ENCODE measurements at places on chromosomes 16 and 17.

- peak; percentile 40 for DNase-seq
Measured at GRCh38 chr16:8887952-8888560, 5.9 kb downstream of the LITAFD start.

DNA sequence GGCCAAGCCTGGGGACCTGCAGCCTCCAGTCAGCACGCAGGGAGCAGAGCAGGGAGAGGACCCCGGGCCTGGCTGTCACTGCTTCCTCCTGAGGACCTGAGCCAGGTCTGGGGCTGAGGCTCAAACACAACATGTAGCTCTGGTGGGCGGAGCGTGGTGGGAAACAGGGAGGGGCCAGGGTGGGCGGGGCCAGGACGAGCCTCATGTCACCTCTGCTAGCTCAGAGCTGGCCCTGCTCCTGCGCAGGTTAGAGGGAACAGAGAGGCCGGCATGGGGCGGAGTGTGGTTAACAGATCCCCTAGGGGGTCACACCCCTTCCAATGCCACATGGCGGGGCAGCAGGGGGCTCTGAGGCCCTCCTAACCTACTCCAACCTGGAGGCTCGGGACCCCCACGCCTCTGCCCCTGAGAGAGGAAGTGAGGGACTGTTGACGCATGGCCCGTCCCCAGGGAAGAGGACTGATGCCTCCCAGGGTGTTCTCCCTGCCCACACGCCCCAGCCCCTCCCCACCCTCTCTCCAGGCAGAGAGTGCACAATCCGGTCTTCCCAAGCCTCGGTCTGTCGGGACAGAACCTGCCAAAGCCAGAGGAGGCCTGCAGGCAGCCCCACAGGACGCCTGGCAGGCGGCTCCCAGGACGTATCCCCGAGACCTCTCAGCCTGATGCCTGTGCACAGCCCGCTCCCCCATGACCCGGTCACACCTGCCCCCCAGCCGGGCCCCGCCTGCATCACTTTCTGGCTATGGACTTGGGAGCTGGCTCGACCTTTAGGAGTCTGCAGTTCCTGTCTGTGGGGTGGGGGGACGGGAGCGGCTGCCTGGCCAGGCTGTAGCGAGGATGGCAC is 15.2 kb downstream of the PIEZO1 start:
- DNase-seq = no peak

GRCh38 chr17:31691251-31691905 is 167.7 kb downstream of the COPRS start:
- no peak for DNase-seq

GRCh38 chr16:350203-350602 is 2.3 kb downstream of the AXIN1 start:
- DNase-seq = no peak

DNA sequence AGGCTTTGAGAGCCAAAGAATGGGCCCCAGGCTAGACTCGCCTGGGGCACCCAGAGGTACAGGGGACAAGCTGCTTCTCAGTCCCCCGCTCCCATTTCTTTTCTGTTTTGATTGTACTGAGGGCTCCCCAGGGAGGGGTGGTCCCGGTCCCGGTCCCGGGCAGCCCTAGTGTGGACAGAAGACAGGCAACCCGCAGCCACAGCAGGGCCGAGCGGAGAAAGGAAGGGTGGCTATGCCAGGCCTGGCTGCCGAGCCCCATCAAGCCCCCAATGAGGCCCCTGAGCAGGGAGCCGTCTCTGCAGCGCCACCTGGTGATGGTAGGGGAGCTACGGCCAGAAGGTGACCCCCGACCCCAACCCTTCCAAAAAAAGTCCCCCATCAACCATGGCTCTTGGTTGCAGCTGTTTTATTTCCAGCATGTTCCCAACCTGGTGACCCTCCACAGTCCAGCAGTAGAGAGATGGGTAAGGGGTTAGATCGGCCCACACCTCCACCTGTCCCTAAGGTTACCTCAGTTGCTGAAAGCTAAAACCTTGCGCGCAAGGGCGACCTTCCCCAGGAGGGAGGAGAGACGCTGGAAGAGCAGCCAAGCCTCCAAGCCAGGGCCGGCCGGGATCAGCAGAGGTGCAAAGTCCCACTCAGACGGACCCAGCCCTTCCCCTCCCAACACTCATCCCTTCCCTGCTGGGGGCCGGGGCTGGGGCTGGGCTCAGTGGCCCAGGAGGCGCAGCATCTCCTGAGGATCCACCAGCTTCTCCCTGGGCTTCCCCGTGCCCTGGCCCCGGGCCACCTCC is 2.6 kb upstream of the GRIN2C start:
- peak; percentile 33 for DNase-seq

DNA sequence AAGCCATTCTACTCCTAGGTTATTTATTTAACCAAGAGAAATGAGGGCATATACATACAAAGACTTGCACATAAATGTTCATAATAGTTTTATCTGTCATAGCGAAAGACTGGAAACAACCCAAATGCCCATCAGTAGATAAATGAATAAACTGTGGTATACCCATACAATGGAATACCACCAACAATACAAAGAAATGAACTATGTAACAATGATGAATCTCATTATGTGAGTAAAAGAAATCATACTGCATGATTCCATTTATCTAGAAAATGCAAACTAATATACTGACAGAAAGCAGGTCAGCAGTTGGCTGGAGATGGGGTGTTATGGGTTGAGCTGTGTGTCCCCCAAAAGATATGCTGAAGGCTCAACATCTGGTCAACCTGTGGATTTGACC is 57.3 kb downstream of the CEP95 start:
- no peak for DNase-seq

- no peak for DNase-seq
Measured at GRCh38 chr16:86245351-86245750, 265.0 kb upstream of the FOXF1 start.

DNA sequence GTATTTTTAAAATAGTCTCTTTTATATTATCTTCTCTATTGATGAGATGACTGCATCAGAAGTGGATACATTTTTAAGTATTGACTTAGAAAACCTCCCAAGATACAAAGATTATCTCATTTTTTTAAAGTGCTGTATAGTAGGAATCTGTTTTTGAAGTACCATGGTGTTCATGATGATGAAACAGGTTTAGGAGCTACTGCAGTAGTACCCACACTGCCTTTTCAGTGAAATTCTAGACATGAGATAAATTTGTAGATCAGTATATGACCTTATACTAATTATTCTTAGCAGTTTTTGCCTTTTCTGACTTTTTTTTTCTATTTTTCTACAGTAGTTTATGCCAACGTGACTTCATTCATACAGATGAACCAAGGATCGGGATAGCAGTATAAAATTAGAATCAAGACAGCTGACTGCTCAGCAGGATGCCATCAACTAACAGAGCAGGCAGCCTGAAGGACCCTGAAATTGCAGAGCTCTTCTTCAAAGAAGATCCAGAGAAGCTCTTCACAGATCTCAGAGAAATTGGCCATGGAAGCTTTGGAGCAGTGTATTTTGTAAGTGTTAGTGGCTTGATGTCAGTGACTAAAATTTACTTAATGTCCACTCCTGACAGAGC is 61.1 kb downstream of the TAOK1 start:
- DNase-seq = no peak

GRCh38 chr16:73071131-73071940 is 23.4 kb upstream of the ZFHX3 start:
- DNase-seq = peak; percentile 36

DNA sequence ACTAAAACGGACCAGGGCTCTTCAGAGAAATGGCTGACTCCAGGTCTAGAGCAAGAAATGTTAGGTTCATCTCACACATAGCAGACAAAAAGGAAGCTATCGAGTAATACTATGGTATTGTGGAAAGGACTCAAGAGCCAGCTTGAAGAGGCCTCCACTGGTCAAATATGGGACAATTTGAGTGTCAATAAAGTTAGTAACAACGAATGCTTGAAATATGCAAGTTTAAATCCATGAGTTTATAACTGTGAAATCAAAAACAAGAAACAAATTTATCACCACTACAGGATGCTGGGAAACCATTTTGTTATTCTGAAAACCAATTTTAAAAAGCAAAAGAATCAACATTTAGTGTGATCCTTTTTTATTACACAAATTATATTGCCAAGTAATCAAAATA is 50.4 kb upstream of the ANKFY1 start:
- no peak for DNase-seq

GRCh38 chr16:64762211-64762610 is 359.7 kb downstream of the CDH11 start:
- no peak for DNase-seq

DNA sequence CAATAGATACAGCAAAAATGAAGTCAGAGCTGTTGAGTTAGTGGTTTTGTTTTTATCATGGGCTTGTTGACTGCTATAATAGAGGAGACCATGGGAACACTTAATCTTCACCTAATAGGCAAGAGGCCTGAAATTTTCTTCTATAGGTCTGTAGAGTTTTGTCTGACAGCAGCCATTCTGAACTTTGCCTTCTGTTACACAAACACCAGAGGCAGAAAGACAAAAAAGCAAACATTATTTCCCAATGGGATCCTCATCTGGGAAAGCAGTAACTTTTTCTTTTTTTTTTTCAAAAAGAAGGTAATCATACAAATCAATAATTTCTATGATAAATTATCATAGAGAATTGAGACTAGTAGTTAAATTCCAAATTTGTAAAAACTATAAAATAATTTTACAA is 494.1 kb downstream of the TOX3 start:
- no peak for DNase-seq

- peak; percentile 43 for DNase-seq
Measured at GRCh38 chr16:71610936-71611871, 14.8 kb upstream of the MARVELD3 start.

- DNase-seq = peak; percentile 80
Measured at GRCh38 chr16:80147026-80147655, 393.7 kb upstream of the DYNLRB2 start.

GRCh38 chr17:63987221-63988126 is 10.7 kb upstream of the PRR29 start:
- no peak for DNase-seq

DNA sequence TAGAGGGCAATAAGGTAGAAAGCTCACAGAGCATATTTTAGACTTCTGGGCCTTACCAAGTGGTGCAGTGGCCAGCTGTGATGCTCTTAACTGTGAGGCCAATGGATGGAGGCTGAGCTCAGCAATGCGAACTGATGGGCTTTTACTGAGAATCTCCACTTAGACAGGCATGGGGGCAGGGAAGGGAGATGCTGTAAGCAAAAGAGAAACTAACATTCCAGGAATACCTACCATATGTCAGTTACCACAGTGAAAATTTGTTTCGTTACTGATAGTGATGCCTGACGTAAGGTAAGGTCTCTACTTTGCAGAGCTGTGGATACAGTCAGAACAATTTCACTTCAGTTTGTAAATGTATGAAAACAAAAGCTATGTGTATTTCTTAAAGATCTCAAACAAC is 250.6 kb upstream of the ZFHX3 start:
- peak; percentile 65 for DNase-seq

DNA sequence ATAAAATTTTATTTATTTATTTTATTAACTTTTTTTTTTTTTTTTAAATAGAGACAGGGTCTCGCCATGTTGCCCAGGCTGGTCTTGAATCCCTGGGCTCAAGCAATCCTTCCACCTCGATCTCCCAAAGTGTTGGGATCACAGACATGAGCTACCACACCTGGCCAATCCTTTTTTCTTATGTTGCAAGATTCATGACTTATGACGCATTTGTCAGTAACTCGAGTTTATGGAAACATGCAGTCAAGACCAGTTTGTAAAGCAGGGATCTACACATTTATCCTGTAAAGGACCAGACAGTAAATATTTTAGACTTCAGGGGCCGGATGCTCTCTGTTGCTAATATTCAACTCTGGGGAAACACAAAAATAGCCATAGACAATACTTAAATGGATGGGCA is 9.4 kb upstream of the MAP2K6 start:
- no peak for DNase-seq

DNA sequence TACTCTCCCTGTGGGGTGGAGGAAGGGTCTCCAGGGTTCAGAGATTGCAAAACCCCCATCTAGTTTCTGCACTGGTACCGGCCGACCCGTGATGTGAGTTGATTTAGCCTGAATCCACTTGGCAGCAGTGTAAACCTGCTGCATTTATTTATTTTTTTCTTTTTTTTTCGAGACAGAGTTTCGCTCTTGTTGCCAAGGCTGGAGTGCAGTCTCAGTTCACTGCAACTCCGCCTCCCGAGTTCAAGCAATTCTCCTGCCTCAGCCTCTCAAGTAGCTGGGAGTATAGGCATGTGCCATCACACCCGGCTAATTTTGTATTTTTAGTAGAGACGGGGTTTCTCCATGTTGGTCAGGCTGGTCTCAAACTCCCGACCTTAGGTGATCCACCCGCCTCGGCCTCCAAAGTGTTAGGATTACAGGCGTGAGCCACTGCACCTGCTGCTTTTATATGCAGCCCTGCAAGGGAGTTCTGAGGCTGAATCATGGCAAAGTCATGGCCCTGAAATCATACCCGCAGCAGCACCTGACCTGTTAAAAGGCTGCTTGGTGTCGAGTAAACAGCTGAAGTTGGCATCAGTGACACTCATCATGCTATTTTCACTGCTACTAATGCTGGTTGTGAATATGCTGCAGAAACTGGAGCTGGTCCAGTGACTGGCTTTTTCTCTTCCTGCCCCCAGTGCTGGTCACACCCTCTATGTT is 21.4 kb downstream of the DEXI start:
- DNase-seq = no peak

DNA sequence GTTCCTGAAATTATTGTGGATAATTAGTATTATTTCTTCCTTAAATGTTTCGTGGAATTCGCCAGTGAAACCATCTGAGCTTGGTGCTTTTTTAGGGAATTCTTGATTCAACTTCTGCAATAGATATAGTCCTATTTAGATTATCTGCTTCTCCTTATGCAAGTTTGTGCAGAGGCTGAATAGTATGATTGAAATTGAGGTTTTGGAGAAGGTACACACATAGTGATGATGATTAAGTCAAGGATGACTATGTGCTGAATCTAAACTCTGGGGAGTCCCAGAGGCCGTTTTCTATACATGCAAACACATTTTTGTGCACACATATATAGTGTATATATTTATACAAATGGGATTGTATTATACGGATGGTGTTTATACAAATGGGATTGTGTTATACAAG is 5.2 kb upstream of the MYH4 start:
- peak; percentile 10 for DNase-seq

- DNase-seq = peak; percentile 22
Measured at GRCh38 chr17:5758651-5759050, 174.3 kb upstream of the NLRP1 start.

- no peak for DNase-seq
Measured at GRCh38 chr16:11706180-11706742, 36.4 kb downstream of the TXNDC11 start.

GRCh38 chr16:69064764-69065313 is 40.6 kb upstream of the HAS3 start:
- no peak for DNase-seq

- no peak for DNase-seq
Measured at GRCh38 chr16:78939597-78939996, 660.9 kb downstream of the MAF start.

Data from fibroblast of skin of abdomen (primary cell).